ENCODE measurements at places on chromosomes 5 and 9.

DNA sequence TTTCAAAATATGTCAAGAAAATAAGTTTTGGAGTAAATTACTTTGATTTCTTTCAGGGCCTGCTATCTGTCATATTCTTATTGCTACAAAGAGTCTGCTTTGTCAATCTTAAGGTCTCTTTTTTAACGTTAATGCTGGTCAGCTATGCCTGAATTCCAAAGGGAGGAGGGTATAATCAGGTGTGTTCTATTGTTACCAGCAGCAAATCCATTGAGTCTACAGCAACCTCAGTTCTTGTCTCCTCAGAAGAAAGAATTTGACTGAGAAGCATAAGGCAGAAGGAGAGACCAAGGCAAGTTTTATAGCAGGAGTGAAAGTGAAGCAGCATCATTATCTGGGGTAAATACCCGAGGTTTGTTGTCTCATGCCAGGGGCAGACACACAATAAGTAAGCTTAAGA, 23.7 kb upstream of the MINAR2 start:
- no peak for DNase-seq

DNA sequence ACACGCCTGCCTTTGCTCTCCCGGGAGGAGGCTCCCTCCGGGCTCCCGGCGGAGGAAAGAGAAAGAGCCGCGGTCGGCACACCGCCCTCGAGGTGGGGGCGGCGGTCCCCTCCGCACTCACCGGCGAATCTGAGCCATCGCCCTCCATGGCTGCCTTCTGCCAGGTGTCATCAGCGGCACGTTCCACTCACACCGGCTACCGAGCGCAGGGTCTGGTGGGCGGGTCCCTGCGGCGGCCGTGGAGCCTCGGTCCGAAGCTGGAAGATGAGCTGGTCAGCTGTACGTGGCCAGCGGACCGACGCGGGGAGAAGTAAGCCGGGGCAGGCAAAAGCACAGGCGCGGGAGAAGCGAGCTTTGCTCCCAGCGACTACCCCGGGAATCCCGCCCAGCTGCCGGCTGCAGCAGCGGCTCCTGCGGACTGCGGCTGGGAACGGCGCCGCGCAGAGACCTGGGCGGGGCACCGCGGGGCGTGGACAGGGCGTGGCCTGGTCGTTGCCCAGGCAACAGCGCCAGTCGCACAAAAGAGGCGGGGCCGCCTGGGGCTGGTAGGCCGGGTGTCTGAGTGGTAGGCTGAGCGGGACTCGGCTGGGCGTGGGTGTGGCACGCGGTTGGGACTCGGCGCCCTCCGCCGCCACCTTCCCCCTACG, at the start of gene TRIM36:
Gene TRIM36 (minus strand): TSS at position 422 of the 647 bp plus-strand sequence. CDS start 274 bp downstream, at position 148.
- peak; percentile 72 for DNase-seq

- DNase-seq, result no peak
Measured at GRCh38 chr5:71883742-71884103, 164.6 kb downstream of the CARTPT start.

GRCh38 chr9:19188771-19189170, 41.7 kb upstream of the DENND4C start:
- no peak for DNase-seq

DNA sequence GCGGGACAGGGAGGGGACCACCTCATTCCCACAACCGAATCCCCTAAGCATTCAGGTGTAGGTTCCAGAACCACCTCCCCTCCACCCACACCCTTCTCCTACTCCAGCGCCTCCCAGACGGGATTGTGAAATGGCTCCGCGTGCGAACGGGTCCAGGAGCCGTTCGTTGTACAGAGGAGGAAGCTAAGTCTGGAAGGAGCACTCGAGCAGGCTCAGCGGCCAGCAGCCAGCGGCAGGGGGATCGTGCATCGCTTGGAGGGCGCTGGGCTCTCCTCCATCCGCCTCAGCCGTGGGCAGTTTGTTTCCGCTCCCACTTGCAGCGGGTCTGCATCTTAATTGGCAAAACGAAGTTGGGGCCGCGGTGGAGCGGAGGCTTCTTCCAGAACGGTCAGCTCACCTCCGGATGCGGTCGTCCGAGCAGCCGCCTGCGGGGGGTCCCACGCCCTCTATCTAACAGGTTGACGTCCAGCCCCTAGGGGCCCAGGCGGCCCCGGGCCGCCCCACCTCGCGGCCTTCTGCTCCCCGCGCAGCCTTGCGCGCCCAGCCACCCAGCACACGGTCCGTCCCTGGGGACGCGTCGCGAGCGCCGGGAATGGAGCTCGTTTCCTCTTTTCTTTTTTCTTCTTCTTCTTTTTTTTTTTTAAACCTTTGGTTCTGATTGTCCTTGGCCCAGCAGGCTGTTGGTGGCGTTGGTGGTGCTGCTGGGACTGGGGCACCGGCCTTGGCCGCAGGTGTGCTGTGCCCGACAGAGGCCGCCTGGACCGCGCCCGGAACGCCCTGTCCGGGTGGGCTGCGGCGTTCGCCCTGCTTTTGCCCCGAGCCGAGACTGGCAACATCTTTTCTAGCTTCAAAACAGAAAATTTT, 3.9 kb upstream of the BARX1 start:
- no peak for DNase-seq

DNA sequence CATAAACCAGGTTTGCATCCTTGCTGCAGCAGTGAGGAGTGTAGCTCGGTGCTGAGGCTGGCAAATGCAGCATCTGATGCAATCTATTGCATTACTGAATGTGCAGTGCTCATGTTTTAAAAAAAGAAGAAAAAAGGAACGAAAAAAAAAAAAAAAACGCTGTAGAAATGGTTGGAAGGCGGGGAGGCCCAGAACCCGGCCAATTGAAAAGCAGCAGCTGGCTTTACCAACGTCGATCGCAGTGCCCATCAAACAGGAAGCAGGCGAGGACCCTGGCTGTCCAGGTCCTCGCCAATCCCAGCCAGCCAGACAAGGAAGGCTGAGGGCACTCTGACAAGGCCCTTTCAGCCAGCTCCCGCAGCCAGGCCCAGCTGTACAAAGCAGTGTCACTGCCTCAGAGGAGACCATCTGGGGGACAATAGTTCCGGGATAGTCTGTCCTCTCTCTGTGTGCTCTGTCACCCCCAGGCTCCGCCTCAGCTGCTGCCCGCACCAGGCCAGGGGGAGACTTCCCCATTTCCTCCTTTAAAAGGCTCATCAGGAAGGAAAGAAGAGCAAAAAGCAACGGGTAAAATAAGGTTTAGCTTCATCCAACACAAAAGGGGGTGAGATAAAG, 21.8 kb upstream of the CPEB4 start:
- DNase-seq, result no peak
